Posterior cingulate gyrus (tissue), 11 donors: ENCODE measurements at places on chromosomes 3 and 15.

DNA sequence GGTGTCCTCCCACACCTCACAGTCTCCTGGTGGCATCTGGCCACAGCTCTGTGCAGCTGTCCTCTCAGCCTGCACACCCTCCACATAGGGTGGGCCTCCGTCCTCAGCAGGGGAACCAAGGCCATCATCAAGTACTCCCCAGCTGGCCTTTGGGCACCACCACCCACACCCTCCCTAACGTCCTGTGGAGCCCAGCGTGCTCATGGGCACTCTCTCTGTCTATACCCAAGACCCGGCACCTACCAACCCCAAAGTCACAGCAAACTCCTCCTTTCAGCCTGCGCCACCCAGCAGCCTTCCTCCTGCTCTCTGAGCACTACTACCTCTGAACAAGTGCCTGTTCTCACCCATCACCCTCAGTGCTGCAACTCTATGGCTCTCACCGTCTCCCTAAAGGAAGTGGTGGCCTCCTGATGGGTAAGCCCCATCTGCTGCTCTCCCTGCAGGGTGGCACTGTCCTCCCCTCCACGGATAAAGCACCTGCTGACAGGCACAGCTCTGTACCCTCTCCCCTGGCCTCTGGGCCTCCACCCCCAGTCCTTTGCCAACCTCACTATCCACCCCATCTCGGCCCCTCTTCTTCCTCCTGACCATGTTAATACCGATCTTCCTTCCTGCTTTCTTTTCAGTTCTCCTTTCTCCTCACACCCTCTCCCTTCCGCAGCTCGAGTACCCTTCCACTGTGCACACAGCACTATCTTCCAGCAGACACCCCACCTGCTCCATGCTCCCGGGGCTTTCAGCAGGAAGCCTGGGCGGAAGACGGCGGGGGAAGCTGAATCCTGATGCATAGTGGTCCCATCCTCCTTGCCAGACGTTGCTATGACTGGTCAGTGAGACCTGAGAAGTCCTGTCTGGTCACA, 31.5 kb downstream of the SLC41A3 start:
- no peak for DNase-seq

DNA sequence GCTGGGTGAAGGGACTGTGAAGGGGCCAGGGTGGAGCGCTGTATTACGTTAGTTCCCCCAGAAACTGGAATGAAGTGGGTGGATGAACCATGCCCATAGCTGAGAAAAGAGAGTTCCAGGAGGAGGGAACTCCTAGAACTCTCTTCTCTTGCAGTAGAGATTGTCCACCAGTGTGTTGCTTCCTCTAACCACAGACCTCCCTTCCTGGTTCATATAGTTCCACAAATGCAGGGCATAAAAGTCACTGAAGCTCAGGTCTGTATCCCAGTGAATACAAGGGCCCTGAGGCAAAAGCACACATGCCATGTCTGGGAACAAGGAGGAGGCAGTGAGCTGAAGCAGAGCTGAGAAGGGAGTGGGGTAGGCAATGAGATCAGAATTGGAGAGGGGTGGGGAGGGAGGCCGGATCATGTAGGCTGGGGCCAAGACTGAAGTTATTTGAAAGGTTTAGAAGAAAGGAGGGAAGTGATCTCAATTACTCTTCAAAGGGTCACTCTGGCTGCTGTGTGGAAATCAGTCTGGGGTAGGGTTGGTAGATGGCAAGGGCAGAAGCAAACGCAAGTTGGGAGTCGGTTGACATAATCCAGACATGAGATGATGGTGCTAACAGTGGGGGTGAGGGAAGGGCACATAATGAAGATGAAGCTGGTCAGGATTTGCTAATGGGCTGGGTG, 6.5 kb downstream of the A4GNT start:
- no peak for DNase-seq

DNA sequence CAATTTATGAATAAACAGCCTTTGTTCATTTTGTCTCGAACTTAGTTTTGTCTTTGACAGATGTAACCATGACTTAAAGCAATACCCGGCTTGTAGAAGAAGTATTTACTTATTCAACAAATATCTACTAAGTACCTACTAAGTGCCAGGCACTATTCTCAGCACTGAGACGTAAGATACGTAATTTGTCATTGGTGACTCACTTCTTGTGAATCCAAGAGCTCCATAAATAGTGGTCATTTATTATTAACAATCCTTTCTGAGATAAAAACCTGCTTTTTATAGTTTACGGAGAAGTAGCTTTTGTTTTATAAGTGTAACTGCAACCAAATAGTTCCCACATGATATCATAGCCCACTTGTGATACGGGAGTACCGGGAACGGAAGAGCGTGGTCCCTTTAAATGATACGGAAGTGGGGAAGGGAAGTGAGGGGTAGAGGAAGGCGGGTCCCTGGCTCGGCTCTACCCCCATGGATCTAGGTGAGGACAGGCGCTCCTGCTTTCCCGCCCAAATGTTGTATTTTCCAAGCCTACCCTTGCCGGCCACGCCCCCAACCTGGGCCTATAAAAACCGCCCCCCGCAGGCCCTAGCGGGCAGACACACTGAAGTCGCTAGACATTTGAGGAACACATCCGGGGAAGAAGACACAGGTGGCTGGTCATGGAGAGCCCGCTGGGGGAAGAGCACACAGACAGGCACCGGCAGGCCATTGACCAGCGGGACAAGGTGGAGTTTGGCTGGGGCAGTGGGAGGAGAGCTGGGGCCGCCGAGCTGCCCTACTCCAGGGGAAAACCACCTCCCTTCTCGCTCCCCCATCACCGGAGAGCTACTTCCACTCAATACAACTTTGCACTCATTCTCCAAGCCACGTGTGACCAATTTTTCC, at the start of gene SAMMSON:
SAMMSON (plus strand) TSS at position 594 of the 888 bp plus-strand sequence.
- no peak for DNase-seq

- DNase-seq, result no peak
These were observed 97.5 kb upstream of the TLE3 start for GRCh38 chr15:70195171-70195570.

DNA sequence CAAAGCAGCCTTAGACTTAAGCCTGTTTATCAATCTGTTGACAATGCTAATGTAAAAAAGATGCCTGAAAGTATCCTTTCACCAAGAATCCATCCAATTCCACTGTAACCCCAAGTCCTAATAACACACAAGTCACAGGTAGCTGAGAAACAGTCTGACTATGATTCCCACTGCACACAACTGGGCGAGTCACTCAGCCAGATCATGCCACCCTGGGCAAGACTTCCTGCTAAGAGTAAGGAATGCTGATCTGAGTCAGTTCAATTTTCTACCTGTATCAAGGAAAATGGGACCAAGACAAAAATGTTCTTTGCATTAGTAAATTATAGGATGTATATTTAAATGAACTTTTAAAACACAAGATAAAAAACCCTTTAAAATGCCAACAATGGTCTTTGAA, 33.3 kb downstream of the NPTN start:
- DNase-seq, result no peak

DNA sequence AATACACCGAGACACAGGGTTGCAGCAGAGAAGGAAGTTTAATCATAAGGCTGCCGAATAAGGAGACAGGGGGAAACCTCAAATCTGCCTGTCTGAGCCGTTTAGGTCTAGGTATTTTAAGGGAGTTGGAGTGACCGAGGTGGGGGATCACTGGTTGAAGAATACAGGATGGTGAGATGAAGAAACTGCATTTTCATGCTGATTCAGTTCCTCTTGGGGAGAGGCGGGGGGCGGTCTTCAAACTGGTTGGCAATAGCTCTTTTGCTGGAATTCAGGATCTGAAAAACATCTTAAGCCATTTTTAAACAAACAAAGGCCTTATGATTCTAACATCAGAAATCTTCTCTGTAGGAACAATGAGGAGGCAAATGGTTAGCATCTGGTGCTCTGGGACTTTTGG, 699.5 kb upstream of the CFAP20DC start:
- DNase-seq, result no peak

GRCh38 chr3:171028025-171028778, 1.7 kb upstream of the SLC2A2 start:
- DNase-seq, result peak; percentile 35

DNA sequence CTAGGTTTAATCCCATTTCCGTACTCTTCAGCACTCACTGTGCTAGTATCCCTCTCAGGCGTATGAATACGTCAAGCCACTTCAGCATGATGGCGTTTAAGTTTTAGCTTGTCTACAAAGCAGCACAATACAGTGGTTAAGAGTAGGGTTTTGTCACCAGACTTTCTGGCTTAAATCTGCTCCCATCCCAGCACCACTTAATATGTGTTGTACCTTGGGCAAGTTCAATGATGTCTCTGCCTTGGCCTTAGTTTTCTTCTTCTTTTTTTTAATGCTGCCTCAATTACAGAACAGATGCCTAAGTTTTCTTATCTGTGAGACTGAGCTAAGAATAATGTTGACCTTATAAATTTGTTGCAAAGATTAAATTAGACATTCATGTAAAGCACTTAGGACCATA, 152.9 kb upstream of the CTDSPL start:
- no peak for DNase-seq

- DNase-seq, result no peak
These were observed 170.3 kb upstream of the CGNL1 start for GRCh38 chr15:57205996-57206395.

DNA sequence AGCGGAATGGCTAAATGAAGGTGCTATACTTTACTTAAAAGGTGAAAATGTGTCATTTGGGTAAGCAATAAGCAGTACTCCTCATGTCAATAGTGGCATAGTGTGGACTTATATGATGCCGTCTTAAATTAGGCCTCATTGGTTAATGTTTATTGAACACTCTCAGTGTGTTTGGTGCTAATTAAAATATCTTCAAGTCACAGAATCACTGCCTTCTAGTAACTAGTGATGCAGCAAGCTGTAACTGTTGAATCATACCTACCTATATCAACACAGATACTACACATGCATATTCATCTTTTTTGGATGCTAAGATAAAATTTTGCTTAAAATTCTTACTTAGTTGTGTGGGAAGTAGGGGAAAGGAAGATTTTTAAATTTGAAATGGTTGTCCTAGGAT, 30.7 kb downstream of the ARHGAP31 start:
- no peak for DNase-seq

- DNase-seq, result no peak
These were observed 8.5 kb downstream of the MYO5C start for GRCh38 chr15:52287114-52287513.

DNA sequence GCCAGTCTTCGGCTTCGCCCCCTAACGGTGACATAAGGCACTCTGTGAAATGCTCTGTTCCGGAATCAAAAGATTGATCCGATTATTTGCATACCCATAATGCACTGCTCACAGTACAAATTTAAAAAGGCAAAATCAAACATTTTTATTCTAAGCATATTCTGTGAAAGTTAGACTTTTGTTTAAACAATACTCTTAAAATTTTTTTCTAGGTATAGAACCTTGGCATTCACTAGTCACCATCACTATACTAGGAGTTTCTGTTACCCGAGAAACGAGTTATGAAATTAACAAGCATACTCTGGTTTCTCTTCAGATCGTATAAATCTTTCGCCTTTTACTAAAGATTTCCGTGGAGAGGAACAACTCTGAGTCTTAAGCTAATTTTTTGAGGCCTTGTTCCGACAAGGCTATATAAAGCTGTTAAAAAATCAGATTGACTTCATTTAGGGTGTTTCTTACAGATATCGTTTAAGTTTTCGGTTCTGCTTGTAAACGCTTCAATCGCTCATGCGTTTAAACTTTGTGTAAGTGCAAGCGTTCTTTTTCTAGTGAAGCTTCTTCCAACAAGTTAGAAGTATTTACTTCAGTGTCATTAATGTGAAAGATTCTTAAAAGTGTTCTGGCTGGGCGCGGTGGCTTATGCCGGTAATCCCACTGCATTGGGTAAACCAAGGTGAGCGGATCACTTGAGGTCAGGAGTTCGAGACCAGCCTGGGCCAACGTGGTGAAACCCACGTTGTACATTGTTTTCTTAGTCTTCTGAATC, at the start of gene RNU5B-1:
RNU5B-1 (plus strand) TSS at position 297 of the 769 bp plus-strand sequence.
- peak; percentile 66 for DNase-seq

DNA sequence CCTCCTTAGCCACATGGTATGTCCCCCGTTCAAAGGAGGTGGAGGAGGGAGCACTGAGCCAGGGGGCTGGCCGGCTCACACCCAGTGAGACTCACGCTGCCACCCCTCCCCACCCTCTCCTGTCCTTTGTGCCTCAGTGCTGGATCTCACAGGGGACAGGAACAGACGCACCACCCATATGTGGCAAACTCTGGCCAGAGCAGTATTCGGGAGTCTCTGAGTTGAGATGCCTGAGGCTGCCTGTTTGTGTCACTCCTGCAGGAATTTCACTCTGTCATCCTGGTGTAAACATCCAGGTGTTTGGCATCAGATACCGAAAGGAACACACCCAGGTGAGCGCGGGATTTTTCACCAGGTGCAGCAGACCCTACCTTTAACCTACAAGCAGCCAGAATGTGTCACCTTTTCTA, 25.7 kb downstream of the RGMA start:
- no peak for DNase-seq

DNA sequence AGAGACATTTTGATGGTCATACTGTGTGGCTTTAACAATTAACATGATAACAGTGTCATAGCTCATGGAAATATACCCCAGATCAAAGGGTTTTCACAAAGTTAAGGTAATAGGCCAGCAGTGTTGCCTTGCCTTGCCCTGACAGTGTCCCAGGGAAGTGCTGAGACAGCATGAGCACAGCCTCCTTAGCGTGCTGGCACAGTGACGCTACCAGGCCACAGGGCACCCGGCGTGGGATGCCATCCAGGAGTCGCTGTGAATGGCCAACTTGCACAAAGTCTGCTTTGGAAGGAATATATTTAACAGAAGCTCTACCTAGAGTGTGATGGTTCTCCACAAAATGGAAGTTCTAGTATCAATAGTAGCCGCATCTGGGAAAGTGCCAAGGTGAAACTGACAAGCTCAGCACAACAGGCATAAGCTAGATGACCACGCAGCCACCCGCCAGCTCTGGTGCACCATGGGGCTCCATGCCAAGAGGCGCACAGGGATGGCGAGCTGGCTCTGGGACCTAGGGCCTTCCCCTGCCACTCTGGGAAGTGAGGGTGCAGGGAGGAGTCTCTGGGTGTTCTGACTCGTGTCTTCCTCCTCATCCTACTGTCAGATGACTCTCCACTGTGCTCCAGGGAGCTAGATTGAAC, 86.2 kb downstream of the GABRB3 start:
- peak; percentile 77 for DNase-seq

- DNase-seq, result no peak
These were observed 12.2 kb upstream of the RBMS3 start for GRCh38 chr3:29268651-29269050.

DNA sequence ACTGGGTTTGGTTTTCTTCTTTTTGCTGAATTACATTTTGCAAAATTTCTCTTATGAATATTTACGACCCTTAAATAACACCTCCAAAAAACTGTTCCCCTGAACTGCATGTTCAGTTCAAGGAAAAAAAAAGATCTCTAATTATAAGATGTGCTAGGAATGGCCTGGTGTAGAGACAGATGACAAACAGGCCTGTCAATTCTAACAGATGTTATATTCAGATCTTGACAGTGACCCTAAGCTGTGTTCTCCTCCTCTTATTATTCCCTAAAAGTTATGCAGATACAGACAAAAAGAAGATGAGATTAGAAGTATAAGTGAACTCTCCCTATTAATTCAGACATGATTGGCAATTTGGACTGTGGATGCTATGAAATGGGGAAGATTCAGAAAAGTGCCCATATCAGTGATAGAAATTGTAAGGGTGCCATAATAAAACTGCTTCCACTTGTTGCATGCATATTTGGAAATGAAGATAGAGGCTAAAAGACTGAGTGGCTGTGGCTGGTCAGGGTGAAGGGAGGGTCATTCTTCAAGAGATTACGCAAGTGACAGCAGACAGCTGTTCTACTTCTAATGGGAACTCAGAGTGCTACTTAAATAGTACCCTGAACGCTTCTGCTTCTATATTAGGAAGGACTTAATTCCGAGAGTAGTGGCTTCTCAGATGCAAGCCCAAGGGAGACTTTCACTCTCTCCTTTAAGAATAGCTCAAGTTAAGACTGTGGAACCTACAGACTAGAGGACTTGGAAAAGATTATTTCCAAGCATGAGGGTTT, 75.5 kb downstream of the ADAMTS9 start:
- no peak for DNase-seq

GRCh38 chr15:36653851-36654250, 74.4 kb downstream of the CDIN1 start:
- DNase-seq, result no peak
